ENCODE measurements at places on chromosomes 7 and 10. TPM values are rescaled to one million over a fixed set of nuclear protein-coding genes. Genes with fewer than 3 reads are reported as not detected.

GRCh38 chr7:156438011-156438410 is 202.6 kb upstream of the RNF32 start:
- H3K36me3 ChIP-seq, result no peaks in the 10 kb centered on the region
- peaks cover 17% of the 10 kb centered on the region for H3K27me3 ChIP-seq
- no peak for ATAC-seq
- no peak overlapping the region for H3K27ac ChIP-seq

Gene ADRA2A
- total RNA-seq, result not detected

GRCh38 chr7:121003986-121004685 is 15.6 kb downstream of the CPED1 start:
- H3K27ac ChIP-seq, result no peak overlapping the region
- no peak overlapping the region for H3K4me3 ChIP-seq
- no peaks in the 10 kb centered on the region for H3K4me1 ChIP-seq

GRCh38 chr7:44216019-44216418 is 15.2 kb downstream of the YKT6 start:
- H3K4me3 ChIP-seq, result no peak overlapping the region
- H3K27me3 ChIP-seq, result no peaks in the 10 kb centered on the region
- H3K27ac ChIP-seq, result no peak overlapping the region
- H3K36me3 ChIP-seq, result peaks cover 30% of the 10 kb centered on the region

- peaks cover 18% of the 10 kb centered on the region for H3K27me3 ChIP-seq
- H3K4me3 ChIP-seq, result no peak overlapping the region
- no peak overlapping the region for H3K27ac ChIP-seq
- H3K36me3 ChIP-seq, result no peaks in the 10 kb centered on the region
These were observed 18.7 kb upstream of the ACHE start for GRCh38 chr7:100914208-100914878.

- H3K4me3 ChIP-seq, result no peak overlapping the region
- H3K36me3 ChIP-seq, result no peaks in the 10 kb centered on the region
- H3K27ac ChIP-seq, result no peak overlapping the region
These were observed 14.0 kb upstream of the ITGB8 start for GRCh38 chr7:20316706-20317105.

DNA sequence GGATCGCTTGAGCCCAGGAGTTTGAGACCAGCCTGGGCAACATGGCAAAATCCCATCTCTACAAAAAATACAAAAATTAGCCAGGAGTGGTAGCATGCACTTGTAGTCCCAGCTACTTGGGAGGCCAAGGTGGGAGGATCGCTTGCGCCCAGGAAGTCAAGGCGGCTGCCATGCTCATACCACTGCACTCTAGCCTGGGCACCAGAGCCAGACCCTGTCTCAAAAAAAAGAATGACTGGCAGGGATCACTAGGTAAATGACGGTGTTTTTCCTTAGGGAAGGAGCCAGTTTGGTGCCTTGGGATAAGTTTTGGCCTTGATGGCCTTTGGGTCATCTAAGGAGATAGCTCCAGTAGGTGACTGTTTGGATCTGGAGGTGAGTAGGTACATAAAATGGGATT is 8.9 kb downstream of the TMEM248 start:
- peaks cover 52% of the 10 kb centered on the region for H3K4me1 ChIP-seq
- H3K36me3 ChIP-seq, result peaks cover 76% of the 10 kb centered on the region
- H3K27me3 ChIP-seq, result no peaks in the 10 kb centered on the region

Gene TMEM270
- not detected for total RNA-seq

All from activated T-helper 17 cell treated with anti-CD3 and anti-CD28 coated beads, Interleukin-2, amount 50 U/mL, for 72 hours (primary cell).